ENCODE measurements at places on chromosomes 4 and X. TPM values are rescaled to one million over a fixed set of nuclear protein-coding genes. Genes with fewer than 3 reads are reported as not detected.
A peak's percentile ranks its signal among the peaks of the same experiment; 100 is the strongest.

SORCS2 gene
- 2.0 TPM for total RNA-seq

DNA sequence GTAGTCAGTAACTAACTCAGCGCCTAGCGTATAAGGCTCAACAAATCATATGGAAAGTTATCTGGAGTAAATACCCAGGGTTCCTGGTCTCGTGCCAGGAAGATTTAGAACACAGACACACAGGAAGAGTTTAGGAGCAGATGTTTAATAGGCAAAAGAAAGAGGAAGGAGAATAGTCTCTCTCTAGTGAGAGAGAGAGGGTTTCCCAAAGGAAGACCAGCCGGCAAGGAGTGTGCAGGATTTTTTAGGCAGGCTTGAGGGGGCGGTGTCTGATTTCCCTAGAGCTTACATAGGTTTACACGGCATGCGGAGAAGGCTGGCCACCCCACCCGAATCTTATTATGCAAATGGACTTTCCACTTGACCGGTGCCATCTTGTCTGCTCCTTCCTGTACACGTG lies 284.0 kb upstream of the FRG1 start:
- DNase-seq: no peak

DNA sequence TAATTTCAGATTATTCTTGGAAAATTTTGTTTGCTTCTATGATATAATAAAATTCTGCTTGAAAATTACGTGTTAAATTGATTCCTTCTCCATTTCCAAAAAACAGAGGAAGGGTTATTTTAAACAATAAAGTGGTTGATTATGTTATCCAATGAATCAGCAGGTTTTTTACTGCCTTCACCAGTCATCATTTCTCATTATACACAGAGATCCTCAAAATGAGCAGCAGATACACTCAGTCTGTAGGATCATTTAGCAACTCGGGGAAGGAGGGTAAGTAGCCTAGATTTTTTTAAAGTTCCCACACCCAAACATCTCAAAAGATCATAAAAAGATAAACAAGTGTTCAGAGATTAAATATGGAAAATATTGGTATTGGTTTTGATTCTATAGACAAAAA lies 6.8 kb upstream of the TMEM144 start:
- no peak for DNase-seq

DNA sequence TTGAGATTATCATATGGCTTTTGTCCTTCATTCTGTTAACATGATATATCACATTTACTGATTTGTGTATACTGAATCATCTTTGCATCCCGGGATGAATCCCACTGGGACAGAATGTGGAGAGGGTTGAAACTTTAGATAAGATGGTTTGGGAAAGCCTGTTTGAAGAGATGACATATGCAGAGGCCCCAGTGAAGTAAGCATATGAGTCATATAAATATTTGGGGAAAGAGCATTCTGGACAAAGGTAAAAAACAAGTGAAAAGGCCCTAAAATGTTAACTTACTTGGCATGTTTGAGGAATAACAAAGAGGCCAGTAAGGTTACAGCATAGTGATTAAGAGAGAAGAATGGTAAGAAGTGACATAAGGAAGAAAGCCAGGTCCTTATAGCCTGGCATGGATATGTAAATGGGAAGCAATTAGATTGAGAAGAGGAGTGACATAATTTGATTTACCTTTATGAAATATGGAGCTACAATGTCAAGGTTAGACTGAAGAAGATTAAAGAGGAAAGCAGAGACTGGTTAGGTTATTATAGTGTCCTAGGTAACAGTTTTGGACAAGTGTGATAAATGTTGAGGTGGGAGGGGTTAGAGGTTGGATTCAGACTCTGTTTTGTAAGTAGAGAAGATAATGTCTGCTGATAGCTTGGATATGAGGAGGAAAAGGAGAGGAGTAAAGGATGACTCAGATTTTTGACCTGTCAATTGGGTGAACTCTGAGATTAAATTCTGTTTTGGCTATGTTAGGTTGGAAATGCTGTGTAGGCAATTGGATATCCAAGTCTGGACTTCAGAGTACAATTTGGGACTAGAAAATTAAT lies 54.6 kb upstream of the DRP2 start:
- DNase-seq: no peak

HERC6 gene
- 6.7 TPM for total RNA-seq

CLNK gene
- not detected for total RNA-seq

LRBA gene
- total RNA-seq: 112 TPM

- no peak for DNase-seq
These were observed 204.6 kb upstream of the SLIT2 start for GRCh38 chr4:20046931-20047677.

- DNase-seq: no peak
These were observed 14.3 kb upstream of the GABRE start for GRCh38 chrX:151988706-151989299.

- DNase-seq: peak; percentile 92
These were observed 2.6 kb downstream of the MID1IP1 start for GRCh38 chrX:38803588-38804431.

DCAF8L2 gene
- total RNA-seq: not detected

DNA sequence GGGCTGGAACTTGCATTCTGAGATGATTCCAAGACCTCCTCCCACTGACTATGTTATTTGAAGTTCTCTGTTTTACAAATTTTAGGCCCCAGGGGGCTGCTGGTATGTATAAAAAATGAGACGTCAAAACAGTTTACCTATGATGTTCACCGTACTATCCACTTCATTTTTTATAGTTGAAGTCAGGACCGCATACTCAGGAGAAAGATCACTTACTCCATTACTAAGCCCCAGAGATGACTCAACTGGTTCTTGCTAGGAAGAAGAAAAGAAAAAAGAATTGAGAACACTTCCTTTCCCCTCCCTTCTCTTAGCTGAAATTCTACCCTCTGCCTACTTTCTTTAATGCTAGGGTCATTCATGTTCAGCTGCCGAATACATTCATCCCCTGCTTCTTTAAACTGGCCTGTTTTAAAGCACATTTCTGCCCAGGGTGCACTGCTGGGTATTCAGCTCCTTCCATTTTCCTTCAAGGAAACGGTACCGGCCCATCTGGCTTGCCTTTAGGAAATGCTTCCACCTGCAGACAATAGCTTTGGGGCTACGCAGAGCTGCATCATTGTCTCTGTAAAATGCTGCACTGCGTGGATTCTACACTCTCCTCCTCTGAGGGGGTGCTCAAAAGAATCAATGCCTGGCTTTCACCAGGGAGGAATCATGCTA lies 66.2 kb downstream of the IRF2 start:
- no peak for DNase-seq

- DNase-seq: peak; percentile 78
These were observed 25.5 kb downstream of the GPRASP3 start for GRCh38 chrX:102745857-102746584.

MXD4 gene
- total RNA-seq: 36.4 TPM

EXOC1L gene
- not detected for total RNA-seq

CDK16 gene
- 44.9 TPM for total RNA-seq

DNA sequence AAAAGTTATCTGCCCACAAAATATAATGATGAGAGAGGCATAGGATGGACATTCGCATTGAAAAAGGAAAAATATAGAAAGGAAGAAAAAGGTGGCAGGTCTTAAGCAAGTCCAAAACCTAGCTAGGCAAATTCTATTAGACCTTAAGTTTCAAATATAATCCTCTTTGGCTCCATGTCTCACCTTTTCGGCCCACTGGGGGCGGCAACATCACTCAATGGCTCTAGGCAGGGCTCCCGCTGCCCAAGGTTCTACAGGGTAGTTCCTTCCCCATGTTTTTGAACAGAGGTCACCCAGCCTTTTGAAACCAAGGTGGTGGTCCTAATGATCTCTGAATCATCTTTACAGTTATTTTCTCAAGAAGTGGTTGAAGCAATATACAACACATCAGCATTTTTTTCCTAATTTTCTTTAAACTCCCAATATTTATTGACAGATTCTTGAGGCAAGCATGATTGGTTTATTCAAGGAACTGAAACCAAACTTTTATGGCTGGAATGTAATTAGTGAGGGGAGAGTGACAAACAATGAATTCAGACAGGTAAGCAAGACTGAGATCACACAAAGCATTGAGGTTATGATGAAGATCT lies 309.4 kb downstream of the ANTXR2 start:
- no peak for DNase-seq

- peak; percentile 38 for DNase-seq
These were observed 39.2 kb upstream of the GPR78 start for GRCh38 chr4:8540991-8541390.

GRCh38 chrX:138930583-138930945 lies 219.0 kb upstream of the FGF13 start:
- no peak for DNase-seq

DNA sequence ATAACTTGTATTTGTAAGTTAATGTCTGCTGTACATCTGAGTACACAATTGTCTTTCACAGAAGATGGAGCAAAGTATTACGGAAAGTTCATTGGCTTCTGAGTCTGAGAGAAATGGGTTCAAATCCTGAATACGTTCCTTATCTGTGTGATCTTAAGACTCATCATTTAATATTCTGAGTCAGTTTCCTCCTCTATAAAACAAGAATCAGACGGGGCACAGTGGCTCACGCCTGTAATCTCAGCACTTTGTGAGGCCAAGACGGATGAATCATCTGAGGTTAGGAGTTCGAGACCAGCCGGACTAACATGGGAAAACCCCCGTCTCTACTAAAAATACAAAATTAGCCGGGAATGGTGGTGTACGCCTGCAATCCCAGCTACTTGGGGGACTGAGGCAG lies 57.8 kb downstream of the APBB2 start:
- DNase-seq: no peak

GRCh38 chrX:65811558-65812228 lies 144.2 kb downstream of the MSN start:
- no peak for DNase-seq

- no peak for DNase-seq
These were observed 16.8 kb upstream of the CLTRN start for GRCh38 chrX:15681433-15681832.

DNA sequence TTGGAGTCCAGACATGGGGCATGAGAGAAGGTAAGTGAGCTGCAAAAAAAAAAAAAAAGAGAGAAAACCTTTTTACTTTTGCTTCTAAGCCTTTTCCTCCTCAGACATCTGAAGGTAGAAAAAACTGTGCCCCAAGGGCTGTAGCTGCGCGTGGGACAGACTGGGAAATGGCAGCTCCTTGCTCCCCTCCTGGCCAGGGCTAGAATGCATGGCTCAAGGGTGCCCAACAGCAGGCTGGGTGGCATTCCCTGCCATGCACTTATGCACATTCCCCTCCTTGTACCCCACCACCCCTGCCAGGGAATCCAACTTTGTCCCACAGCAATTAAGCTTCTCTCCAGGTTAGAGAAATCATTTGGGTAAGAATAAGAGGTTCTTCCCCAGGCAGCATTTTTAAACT lies 421.2 kb downstream of the TRAM1L1 start:
- DNase-seq: no peak

- DNase-seq: no peak
These were observed 259.4 kb upstream of the PCDH7 start for GRCh38 chr4:30460818-30461217.

DNA sequence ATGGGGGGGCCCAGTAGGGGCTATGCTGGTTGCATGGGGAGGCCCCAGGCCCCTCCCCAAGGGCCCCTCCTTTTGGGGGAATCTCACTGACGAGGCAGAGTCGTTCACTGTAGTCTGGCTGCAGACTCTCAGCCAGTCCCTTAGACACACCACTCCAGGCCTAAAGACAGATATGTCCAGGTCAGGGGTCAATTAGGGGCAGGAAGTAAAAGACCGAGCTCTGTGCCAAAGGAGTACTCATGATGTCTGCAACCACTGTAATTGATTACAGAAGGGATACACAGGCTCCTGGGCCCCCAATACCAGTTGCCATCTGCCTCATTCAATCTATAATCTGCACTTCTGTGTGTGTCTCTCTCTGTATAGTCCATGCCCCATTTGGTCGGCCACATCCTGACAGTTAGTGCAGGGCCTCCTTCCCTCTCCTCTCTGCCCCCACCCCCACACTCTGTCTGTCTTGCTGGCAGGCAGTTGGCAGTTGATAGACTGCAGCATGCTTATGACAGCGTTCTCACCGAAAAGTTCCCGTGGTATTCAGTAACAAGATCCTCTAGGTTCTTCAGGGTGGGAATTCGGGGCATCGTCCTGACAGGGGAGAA lies 1.3 kb upstream of the CXorf65 start:
- no peak for DNase-seq

DNA sequence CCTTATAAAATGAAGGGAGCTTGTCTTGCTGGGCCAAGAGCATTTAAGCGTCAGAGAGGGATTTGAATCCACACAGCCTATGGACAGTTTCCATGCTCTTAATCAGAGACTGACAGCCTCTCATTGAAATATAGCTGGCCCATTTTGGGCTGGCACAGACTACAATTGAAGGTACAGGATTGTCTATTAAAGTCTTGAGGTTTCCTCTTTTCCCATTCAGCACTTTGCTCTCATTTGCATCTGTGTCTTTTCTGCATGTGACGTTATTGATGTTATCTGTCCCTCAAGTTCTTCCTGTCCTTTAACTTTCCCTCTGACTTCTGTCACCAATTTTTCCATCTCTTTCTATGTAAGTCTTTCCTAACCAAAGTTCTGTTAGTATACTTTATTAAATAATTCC lies 133.3 kb upstream of the SFRP2 start:
- no peak for DNase-seq

MAGEB17 gene
- 0.66 TPM for total RNA-seq

GRCh38 chr4:128393101-128393704 lies 105.6 kb upstream of the PGRMC2 start:
- DNase-seq: no peak

DNA sequence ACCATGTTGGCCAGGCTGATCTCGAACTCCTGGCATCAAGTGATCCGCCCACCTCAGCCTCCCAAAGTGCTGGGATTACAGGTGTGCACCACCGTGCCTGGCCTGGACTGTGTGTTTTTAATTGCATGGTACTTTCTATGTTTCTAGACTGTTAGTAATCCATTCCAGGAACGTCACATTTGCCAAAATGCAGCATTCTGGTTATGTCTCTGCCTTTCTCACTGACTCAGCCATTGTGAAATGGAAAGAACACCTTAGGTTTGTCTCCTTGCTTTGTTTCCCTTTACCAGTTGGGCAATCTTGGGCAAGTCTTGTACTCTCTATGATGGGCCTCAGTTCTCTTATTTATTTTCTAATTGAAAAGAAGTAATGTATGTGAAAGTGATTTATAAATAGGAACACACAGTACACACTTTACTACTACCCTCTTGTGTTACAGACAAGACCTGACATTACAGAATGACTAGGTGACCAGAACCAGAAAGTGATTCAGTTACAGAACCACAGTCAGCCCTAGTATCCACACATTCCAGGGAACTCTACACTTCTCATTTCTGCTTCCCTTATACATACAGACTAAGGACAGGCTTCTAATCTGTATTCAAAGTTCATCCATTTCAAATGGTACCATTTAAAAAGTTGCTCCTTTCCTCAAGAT lies 187.1 kb downstream of the MGST2 start:
- no peak for DNase-seq

FAM9C gene
- total RNA-seq: not detected

GRCh38 chr4:143025081-143025704 lies 159.5 kb upstream of the USP38 start:
- no peak for DNase-seq

Measured in sigmoid colon (tissue), 7 donors.